A549 treated with CORT108297 at 1 μM for 4 hours (cell line): ENCODE measurements at places on chromosomes 12 and 14. TPM values are rescaled to one million over a fixed set of nuclear protein-coding genes. Genes with fewer than 3 reads are reported as not detected.

The ACRBP gene
- 0.11 to 0.34 TPM (median 0.16 TPM) in 5 replicates for total RNA-seq

The MON2 gene
- 13.4 to 16.4 TPM (median 14.8 TPM) in 5 replicates for total RNA-seq

The CDKN3 gene
- total RNA-seq = 71.4 to 85.3 TPM (median 81.6 TPM) in 5 replicates

The CLEC4C gene
- total RNA-seq = not detected in 5 replicates

The TOMM20L gene
- total RNA-seq = not detected in 5 replicates

The SPRYD3 gene
- total RNA-seq = 35.0 to 41.4 TPM (median 38.4 TPM) in 5 replicates

The SPIC gene
- not detected in 5 replicates for total RNA-seq

The ENDOU gene
- total RNA-seq = not detected in 5 replicates

The SLC7A7 gene
- total RNA-seq = 12.6 to 19.5 TPM (median 15.3 TPM) in 5 replicates

The INHBC gene
- 0.05 to 0.08 TPM in 2 of 5 replicates, not detected in the others for total RNA-seq

The PRIMA1 gene
- 0.24 to 0.39 TPM (median 0.31 TPM) in 5 replicates for total RNA-seq

The SCN8A gene
- 1.3 to 2.1 TPM (median 1.6 TPM) in 5 replicates for total RNA-seq

The TMEM52B gene
- 0.10 to 0.47 TPM (median 0.14 TPM) in 4 of 5 replicates, not detected in the other for total RNA-seq

The NOXRED1 gene
- total RNA-seq = 0.08 to 0.18 TPM in 2 of 5 replicates, not detected in the others

The DACT1 gene
- total RNA-seq = 0.50 to 0.65 TPM (median 0.59 TPM) in 5 replicates

The PRPH gene
- total RNA-seq = 0.97 to 1.8 TPM (median 1.5 TPM) in 5 replicates

The ASPG gene
- 0.03 to 0.06 TPM (median 0.05 TPM) in 3 of 5 replicates, not detected in the others for total RNA-seq

The LTBP2 gene
- total RNA-seq = 9.9 to 14.2 TPM (median 11.0 TPM) in 5 replicates

The TTC6 gene
- total RNA-seq = 0.13 to 0.58 TPM (median 0.32 TPM) in 5 replicates

The BCL11B gene
- 0.18 to 0.24 TPM (median 0.21 TPM) in 5 replicates for total RNA-seq

The TEX52 gene
- not detected in 5 replicates for total RNA-seq

The AHNAK2 gene
- 182 to 238 TPM (median 196 TPM) in 5 replicates for total RNA-seq

The TMBIM6 gene
- 411 to 501 TPM (median 491 TPM) in 5 replicates for total RNA-seq

The DBX2 gene
- not detected in 5 replicates for total RNA-seq

The CCDC196 gene
- not detected in 5 replicates for total RNA-seq

The NYNRIN gene
- total RNA-seq = 0.15 to 0.25 TPM (median 0.21 TPM) in 5 replicates

The KRT79 gene
- total RNA-seq = 0.05 to 0.14 TPM (median 0.09 TPM) in 4 of 5 replicates, not detected in the other

The DNAJC22 gene
- total RNA-seq = 18.1 to 23.3 TPM (median 19.4 TPM) in 5 replicates

The RPGRIP1 gene
- total RNA-seq = 0.13 to 0.24 TPM (median 0.19 TPM) in 5 replicates

The KIF26A gene
- total RNA-seq = 1.9 to 4.4 TPM (median 3.7 TPM) in 5 replicates

The SETD1B gene
- 10.1 to 15.2 TPM (median 13.6 TPM) in 5 replicates for total RNA-seq

The PIANP gene
- total RNA-seq = 0.68 to 1.2 TPM (median 0.92 TPM) in 5 replicates

The ZNF891 gene
- total RNA-seq = 0.28 to 0.44 TPM (median 0.41 TPM) in 5 replicates

The KLRB1 gene
- not detected in 5 replicates for total RNA-seq

The SYNDIG1L gene
- total RNA-seq = 0.05 TPM in 1 of 5 replicates, not detected in the others

The AGAP2 gene
- total RNA-seq = 0.12 to 0.27 TPM (median 0.15 TPM) in 5 replicates

The GYS2 gene
- total RNA-seq = 0.07 TPM in 1 of 5 replicates, not detected in the others

The ESYT1 gene
- 61.9 to 73.2 TPM (median 68.2 TPM) in 5 replicates for total RNA-seq

The FGD6 gene
- total RNA-seq = 12.5 to 17.4 TPM (median 14.9 TPM) in 5 replicates

The ATL1 gene
- total RNA-seq = 4.2 to 6.3 TPM (median 5.1 TPM) in 5 replicates

The PRKCH gene
- 3.5 to 5.0 TPM (median 4.9 TPM) in 5 replicates for total RNA-seq

The C1S gene
- total RNA-seq = 38.3 to 57.7 TPM (median 41.9 TPM) in 5 replicates

The OR6C76 gene
- not detected in 5 replicates for total RNA-seq

The ESPL1 gene
- total RNA-seq = 15.3 to 23.5 TPM (median 19.9 TPM) in 5 replicates

The RNASE1 gene
- 0.15 to 0.57 TPM (median 0.25 TPM) in 5 replicates for total RNA-seq

The CLEC12A gene
- not detected in 5 replicates for total RNA-seq

The ETFBKMT gene
- 0.63 to 1.1 TPM (median 0.80 TPM) in 5 replicates for total RNA-seq

The SIX4 gene
- total RNA-seq = 1.6 to 3.8 TPM (median 2.9 TPM) in 5 replicates

The IAPP gene
- not detected in 5 replicates for total RNA-seq

The CDH24 gene
- total RNA-seq = 3.0 to 5.9 TPM (median 5.2 TPM) in 5 replicates

The CLEC6A gene
- total RNA-seq = not detected in 5 replicates

The SRSF5 gene
- total RNA-seq = 173 to 315 TPM (median 218 TPM) in 5 replicates

The RFX4 gene
- not detected in 5 replicates for total RNA-seq

The CCDC175 gene
- not detected in 5 replicates for total RNA-seq

The NAV3 gene
- 10.0 to 16.1 TPM (median 13.1 TPM) in 5 replicates for total RNA-seq

The DPPA3 gene
- not detected in 5 replicates for total RNA-seq

The LRTM2 gene
- total RNA-seq = 0.07 to 0.10 TPM in 2 of 5 replicates, not detected in the others

The PROX2 gene
- total RNA-seq = not detected in 5 replicates
